ENCODE measurements at places on chromosomes 11 and 22.
A peak's percentile ranks its signal among the peaks of the same experiment; 100 is the strongest.

DNA sequence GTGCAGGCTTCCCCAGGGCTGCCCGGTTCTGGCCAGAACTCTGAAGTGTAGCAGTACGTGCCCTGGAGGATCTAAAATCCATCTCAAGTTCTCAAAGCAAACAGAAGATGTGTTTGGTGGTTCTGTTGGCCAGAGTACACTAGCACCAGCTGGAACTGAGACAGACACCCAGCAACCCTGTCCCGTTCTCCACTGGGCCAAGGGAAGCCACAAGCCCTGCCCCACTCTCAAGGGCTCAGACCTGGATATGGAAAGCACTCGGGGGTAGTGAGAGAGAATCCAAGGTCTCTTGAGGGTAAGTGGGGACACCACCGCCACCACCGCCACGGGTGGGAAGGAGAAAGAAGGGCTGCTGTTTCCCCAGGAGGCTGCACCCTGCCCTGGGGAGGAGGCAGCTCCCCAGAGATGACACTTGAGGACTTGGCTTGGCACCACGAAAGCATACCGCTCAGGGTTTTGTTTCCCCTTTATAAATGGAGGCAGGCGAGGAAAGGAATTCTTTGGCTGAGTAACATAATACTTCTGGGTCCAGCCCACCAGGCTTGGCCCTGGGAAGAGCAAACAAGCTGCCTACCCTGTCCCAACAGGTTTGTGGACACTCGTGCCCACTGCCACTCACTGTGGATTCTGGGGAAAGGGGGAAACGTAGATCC is 56.1 kb upstream of the POU2AF1 start:
- no peak for DNase-seq

DNA sequence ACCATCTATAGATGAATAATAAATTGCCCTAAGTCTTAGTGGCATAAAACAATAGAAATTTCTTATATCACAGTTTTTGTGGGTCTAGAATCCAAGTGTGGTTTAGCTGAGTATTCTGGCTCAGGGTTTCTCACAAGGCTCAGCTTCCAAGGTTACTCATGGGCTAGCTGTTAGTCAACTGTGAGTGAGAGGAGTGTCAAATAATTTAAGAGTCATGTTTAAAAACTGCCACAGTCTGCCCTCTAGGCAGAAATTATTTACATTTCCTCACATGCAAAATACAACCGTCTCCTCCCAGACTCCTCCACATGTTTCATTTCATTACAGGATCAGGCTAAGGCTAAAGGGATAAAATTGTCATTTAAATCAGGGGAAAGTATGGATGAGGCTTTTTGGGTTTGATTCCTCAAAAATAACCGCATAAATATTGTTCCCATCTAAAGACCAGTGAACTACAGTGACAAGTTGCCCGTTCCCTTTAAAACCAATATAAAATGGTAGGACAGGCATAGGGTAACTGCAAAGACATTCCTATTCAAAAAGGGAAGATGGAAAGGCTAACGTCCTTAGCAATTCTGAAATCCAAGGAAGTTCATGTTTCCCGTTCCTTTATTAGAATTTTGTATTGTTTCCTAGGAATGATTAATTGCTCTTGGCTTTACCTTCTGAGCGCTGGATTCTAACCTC is 324.3 kb downstream of the DYNC2H1 start:
- no peak for DNase-seq

- no peak for DNase-seq
Observed at GRCh38 chr11:103279821-103280220, 170.6 kb downstream of the DYNC2H1 start.

DNA sequence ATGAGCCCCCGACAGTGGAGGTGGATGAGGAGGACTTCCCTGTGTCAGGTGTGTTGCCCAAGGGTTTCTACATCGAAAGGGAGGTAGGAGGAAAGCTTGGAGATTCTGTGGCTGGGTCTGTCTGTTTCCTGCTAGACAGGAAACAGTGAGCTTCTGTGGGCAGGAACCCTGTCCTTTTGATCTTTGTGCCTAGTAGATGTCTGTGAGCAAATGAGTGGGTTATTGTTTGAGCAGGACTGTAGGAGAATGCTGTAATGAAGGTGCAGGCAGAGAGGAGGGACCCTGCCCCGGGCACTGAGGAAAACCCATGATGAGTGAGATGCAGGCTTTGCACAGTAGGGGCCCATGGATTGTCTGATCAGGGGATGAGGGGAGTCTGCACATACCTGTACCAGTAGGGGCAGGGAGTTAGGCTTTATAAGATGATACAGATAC is 14.0 kb downstream of the USP35 start:
- no peak for DNase-seq

DNA sequence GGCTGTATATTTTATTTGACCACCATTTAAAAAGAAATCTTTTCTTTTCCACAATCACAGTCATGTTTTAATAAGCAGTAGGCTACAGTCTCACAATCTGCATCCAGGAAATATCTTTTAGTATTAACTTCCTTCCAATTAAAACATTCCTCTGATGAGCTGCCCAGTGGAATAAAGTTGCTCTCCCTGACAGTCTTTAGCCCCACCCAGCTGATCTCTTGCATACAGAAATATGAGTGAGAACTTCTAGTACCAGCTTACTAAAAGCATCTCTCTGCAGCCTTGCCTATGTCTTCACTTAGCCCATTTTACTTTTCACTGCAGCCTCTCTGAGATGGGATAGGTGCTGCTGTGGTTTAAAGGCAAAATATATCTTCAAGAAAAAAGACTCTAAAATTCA is 143.4 kb upstream of the ANO3 start:
- DNase-seq: no peak

- no peak for DNase-seq
Observed at GRCh38 chr11:128283451-128283850, 303.9 kb downstream of the ETS1 start.

GRCh38 chr11:46362156-46363030 is 15.1 kb downstream of the DGKZ start:
- DNase-seq: no peak

- no peak for DNase-seq
Observed at GRCh38 chr11:78323363-78323762, 94.3 kb downstream of the GAB2 start.

GRCh38 chr11:122758974-122759373 is 79.3 kb upstream of the CRTAM start:
- no peak for DNase-seq

DNA sequence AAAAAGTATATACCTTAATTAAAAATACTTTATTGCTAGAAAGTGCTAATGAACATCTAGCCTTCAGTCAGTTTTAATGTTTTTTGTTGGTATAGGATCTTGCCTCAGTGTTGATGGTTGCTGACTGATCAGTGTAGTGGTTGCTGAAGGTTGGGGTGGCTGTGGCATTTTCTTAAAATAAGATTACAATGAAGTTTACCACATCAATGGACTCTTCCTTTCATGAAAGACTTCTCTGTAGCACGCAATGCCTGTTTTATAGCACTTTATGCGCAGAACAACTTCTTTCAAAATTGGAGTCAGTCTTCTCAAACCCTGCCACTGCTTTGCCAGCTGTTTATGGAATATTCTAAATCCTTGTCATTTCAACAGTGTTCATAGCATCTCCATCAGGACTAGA is 50.6 kb downstream of the LDLRAD3 start:
- DNase-seq: no peak

DNA sequence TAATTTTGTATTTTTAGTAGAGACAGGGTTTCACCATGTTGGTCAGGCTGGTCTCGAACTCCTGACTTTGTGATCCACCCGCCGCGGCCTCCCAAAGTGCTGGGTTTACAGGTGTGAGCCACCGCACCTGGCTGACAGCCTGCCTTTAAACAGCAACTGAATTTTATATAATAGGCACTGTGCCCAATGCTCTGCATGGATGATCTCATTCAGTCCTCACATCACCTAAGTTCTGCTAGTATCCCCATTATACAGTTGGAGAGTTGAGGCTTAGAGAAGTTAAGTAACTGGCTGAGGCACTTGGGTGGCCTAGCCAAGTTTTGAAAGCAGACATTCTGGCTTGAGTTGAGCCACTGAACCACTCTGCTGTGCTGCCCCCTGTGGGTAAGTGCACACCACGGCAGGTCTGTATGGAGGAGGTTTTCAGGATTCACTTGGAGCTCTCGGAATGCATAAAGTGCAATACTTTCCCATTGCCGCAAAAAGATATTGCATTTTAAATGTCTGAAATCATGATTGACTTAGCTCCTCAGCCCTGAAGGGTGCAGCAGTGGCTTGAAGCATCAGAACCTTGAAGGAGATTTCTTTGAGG is 112.4 kb downstream of the LDLRAD3 start:
- no peak for DNase-seq

- DNase-seq: peak; percentile 86
Observed at GRCh38 chr11:125348674-125349309, 147.3 kb downstream of the FEZ1 start.

DNA sequence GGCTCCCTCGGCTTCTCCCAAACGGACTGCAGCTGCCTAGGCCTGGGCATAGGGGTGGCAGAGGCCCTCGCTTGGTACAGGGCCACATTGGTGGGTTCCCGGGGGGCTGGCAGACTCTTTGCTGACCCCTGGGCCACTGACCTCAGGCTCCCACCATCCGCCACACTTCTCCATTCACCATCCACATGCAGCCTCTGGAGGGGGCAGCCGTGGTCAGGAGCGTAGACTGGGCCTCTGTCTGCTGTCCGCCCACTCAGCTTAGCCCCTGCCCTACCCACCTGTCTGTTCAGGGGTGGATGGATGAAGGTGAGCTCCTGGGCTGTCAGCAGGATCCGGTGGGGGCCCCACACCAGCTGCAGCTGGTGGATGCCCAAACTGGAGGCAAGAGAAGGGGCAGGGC is 45.7 kb upstream of the LRRC32 start:
- no peak for DNase-seq

DNA sequence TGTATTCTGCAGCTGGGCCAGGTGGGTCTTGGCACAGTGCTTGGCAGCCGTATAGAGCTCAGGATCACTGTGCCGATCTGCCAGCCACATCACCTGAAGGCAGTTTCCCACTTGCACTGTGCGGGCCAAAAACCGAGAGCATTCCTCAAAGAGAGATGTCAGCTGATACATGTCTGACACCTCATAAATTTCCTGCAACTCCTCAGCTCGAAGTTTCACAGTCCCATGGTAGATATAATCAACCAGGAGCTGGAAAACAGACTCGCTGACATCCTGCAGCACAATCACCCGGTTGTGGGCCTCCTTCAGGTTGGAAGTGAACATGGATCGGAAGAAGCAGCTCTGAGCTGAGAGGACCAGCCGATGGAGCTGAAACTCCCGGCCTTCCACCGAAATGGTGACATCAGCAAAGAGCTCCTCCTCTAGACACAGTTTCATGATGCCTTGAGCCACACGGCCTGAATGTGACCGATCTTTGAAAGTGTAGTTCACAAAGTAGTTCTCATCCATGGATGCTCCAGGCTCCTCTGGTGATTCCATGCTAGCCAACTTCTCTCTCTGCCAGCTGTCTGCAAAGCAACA is 1.2 kb downstream of the KBTBD4 start:
- DNase-seq: no peak

GRCh38 chr11:72045849-72046248 is 34.5 kb downstream of the NUMA1 start:
- no peak for DNase-seq

- no peak for DNase-seq
Observed at GRCh38 chr11:78161962-78162371, 22.5 kb upstream of the ALG8 start.

- no peak for DNase-seq
Observed at GRCh38 chr11:113034576-113034975, 73.4 kb downstream of the NCAM1 start.

DNA sequence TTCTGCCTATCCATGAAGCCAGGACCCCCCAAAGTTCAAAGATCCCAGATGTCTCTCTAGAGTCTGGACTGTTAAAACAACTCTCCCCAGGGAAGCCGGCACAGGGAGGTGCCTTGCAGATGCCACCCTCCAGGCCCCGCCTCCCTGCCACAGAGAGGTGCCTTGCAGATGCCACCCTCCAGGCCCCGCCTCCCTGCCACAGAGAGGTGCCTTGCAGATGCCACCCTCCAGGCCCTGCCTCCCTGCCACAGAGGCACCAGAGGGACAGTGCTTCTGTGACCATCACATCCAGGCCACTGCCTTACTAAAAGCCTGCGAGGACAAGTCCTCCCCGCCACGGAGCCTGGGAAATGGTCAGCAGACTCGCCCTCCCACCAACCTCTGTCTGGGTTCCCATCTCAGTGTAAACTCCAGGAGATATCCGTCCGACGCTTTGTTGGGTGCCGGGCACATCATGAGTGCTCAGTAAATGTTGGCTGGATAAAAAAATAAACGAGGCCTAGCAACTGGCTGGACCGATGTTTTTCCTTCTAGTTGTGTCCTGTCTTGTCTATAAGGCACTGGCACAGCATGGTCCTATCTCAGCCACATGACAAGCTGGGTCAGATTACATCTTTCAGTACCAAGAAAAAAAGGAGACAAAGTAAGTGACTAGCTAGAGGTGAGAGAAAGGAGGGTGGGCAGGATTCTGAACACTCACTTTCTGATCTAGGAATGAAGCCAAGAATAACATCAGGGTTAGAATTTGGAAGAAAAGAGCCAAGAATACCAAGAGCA is 91.2 kb upstream of the CSNK2A3 start:
- DNase-seq: peak; percentile 72

DNA sequence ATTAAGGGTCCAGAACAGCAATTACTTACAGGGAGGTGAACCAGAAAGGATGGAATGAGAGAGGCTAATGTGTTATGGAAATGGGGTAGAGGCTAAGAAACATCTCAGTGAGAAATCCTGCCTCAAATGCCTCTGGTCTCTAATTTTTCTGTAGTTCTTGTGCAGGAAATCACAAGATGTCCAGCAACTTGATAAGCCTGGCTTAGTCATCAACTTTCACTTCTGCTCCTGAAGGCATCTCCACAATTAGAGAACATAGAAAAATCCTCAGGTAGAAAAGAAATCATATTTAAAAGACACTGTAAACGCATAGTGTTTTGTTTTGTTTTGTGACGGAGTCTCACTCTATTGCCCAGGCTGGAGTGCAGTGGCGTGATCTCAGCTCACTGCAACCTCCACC is 18.7 kb downstream of the MRGPRX4 start:
- no peak for DNase-seq

GRCh38 chr11:1932681-1933080 is 13.2 kb downstream of the TNNT3 start:
- DNase-seq: no peak

GRCh38 chr11:3934658-3935057 is 79.2 kb downstream of the STIM1 start:
- no peak for DNase-seq

DNA sequence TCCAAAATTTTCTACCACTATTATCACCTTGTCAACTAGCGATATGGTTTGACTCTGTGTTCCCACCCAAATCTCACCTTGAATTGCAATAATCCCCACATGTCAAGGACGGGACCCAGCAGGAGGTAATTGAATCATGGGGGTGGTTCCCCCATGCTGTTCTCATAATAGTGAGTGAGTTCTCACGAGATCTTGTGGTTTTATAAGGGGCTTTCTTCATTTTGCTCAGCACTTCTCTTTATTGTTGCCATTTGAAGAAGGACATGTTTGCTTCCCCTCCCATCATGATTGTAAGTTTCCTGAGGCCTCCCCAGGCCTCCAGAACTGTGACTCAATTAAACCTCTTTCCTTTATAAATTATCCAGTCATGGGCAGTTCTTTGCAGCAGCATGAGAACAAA is 73.5 kb upstream of the ZC3H12C start:
- no peak for DNase-seq

- DNase-seq: peak; percentile 58
Observed at GRCh38 chr11:64369440-64370421, 10.8 kb downstream of the RPS6KA4 start.

Data from spinal cord (tissue), 10 donors.